Ammon's horn (tissue), 1 donor: ENCODE measurements at places on chromosomes 7 and 10.
A peak's percentile ranks its signal among the peaks of the same experiment; 100 is the strongest.

DNA sequence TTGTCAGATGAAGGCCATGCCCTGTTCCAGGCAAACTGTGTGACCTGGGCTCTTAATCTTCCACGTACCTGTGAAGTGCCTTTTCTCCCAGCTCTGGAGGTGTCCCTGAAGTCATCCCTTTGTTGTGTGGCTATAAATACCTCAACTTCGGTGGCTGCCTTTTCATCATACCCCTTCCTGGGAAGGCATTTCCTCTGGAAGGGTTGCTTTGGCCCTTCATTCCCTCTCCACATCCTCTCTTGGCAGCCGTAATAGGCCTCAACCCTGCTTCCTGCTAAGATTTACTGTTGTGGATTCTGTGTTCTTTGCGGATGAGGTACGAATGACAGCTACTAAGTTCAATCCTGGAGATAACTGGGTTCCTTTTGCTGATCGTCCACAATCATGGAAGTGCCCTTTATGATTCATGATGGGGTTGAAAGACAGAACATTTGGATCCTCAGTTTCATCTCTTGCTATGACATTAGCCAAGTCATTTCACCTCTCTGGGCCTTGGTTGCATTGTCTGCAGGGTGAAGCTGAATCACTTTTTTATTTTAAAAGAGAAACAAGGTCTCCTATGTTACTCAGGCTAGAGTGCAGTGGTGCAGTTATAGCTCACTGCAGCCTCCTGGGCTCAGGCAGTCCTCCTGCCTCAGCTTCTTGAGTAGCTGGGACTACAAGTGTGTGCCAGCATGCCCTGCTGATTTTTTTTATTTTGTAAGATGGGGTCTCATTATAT lies 23.6 kb downstream of the FKBP6 start:
- no peak for DNase-seq

DNA sequence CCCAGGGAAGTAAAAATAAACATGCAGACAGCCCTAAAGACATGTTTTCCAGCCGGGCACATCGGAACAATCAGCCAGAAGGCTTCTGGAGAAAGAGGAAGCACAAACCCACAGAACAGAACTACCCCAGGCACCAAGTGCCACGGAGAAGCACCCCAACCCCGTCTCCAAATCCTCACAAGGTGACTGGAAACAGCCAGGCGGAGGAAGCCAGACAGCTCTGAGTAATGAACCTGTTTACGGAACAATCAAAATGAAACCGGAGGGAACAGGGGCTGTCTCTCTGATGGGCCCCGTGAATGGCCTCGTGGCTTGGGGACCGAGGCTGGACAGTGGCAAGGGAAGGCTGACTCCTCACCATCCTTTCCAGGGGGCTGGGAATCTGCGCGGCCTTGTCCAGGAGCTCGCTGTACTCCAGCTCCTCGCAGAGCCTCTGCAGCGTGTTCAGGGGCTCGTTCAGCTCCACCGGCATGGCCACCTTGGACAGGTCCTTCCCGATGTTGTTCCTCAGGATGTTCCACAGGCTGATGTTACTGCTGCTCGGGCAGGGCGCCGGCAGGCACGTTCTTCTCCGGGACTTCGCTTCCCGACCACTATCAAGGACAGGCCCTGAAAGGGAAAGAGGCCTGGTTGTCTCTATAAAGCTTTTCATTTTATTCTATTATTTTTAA lies 77.0 kb upstream of the GSDME start:
- peak; percentile 72 for DNase-seq

- DNase-seq = no peak
Measured at GRCh38 chr7:7517754-7518153, 17.9 kb downstream of the COL28A1 start.

- DNase-seq = no peak
Measured at GRCh38 chr10:62527019-62527827, 153.1 kb downstream of the ZNF365 start.

DNA sequence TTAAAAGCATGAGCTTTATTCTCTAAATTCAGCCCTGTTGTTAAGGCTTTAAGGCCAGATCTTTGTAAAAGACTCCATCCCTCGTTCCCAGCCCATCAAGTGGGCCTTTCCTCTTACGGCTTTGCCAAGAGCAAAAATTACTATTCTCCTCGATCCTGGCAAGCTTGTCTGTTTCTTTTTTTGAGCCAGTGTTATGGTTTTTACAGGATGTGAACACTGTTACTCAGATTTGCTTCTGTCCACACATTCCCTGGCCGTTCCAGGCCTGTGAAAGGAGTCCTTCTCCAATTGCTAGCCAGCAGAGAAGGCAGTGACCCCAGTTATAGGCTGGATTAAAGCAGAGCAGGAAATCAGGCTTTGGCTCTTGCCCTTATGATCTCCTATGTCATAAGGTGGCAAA lies 47.0 kb upstream of the EPC1 start:
- DNase-seq = no peak

- no peak for DNase-seq
Measured at GRCh38 chr7:145106001-145106400, 270.1 kb upstream of the TPK1 start.

GRCh38 chr10:17488848-17489247 lies 34.5 kb upstream of the ST8SIA6 start:
- DNase-seq = no peak

DNA sequence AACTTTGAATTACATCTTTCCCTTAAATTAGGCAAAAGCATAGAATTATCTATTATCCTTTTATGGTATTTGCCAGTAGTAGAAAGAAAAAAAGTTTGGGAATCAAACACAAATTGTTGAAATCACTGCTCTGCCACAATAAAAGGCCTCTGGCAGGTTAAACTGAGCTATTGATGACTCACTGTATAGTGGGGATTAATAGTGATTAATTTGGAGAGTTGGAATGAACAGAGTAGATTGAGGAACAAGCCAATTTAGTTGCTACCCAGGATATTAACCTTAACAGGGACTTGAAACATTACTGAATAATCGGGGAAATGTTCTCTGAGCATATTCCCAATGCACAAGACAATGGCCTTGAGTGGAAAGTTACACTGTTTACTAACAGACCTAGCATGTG lies 33.1 kb downstream of the MASTL start:
- no peak for DNase-seq

GRCh38 chr7:17421941-17422340 lies 123.5 kb downstream of the AHR start:
- DNase-seq = no peak

DNA sequence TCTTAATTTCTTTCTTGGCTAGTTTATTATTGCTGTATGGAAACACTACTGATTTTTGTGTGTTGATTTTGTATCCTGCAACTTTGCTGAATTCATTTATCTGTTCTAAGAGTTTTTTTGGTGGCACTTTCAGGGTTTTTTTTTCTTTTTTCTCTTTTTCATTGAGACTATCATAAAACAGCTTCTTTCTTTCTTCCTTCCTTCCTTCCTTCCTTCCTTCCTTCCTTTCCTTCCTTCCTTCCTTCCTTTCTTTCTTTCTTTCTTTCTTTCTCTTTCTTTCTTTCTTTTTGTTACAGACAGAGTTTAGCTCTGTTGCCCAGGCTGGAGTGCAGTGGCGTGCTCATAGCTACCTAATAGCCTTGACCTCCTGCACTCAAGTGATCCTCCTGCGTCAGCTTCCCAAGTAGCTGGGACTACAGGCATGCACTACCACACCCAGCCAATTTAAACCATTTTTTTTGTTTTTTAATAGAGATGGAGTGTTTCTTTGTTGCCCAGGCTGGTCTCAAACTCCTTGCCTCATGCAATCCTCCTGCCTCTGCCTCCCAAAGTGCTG lies 72.3 kb downstream of the ZNF503 start:
- DNase-seq = no peak

DNA sequence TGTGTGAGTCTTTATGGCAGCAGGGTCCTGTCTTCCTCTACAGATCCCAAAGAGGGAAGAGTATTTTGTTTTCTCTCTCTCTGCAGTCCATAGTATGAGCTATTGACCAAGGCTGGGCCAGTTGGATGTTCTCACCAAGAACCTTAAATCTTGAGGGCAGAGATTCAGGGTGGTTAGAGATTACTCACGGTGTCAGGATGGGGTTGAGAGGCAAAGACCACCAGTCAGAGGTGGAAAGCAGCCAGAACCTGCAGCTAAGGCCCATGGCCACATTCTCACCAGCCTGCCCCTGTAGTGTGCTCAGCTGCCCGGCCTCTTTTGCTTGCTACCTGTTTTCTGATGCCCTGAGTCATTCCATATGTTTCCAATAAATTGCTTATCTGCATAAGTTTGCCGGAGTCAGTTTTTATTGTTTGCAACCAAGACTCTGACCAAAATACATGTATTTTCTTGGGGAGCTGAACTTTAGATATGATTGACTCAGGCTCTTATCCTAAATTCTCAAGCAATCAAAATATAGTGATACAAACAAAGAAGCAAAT lies 67.0 kb downstream of the MAP3K8 start:
- no peak for DNase-seq

DNA sequence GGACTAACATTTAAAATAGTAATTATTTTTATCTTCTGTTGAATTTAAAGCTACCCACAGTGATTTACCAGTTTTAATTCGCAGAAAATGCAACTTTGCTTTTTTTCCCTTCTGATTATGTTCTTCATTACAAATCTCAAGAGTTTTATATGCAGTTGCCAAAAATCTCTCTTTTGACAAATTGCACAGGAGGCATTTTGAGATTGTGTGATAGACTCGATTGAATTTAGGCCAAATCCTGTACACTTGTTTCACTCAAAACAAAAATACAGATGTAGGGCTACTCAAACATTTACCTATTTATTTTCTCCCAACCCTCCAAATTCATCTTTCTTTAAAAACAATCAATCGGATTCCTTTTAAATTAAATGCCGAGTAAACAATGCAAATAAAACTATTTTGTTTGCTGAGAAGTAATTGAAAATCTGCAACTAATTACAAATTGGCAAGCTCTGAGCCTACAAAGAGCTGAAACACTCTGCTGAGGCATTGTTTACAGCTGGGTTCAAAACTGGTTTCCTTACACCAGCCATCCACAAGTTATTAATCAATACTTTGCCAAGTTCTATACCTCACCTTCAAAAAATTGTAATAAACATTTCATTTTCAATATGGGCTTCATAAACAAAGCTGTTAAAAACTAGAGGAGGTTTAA lies 214.9 kb upstream of the TCF7L2 start:
- DNase-seq = no peak

DNA sequence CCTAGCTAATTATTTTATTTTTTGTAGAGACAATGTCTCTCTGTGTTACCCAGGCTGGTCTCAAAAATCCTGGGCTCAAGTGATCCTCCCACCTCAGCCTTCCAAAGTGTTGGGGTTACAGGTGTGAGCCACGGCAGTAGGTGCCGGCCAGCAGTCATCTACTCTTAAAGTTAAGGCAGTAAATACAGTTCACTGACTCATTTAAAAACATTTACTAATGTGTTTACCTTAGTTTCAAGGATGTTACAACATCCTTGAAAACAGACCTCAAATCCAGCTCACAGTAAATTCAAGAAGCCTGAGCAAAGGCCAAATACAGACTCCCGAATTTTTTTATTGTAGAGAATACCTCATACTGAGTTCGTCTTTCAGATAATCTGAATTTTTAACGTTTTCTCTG lies 29.6 kb upstream of the ABCB4 start:
- DNase-seq = no peak

DNA sequence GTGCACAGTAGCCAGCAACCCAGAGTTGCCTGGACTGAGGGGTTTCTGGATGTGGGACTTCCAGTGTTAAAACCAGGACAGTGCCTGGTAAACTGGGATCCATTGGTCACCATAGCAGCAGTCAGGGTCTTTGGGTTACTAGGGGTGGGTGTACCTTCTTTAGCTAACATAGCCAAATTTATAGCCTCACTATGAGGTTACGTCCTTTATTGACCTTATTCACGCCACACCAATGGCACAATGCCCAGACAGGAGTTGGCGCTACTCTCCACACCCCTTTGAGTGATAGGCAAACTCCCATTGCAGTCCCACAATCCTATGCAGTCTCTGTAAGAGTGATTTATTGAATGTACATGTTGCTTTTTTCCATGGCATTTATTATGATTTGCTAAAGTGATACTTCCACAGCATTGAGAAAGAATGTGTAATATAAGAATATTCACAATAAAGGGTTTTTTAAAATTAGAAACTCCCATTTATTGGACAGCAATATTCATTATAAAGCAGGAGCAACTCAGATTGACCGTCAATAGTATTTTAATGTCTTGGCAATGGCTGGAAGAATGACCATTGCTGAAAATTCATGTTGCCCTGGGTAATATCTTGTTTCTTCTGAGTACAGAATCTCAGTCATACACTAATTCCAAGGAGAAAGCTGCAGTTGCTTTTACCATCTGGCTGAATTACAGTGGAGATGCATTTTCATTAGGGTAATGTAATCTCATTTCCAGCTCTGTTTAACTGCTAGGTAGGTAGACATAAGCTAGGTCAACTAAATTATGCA lies 26.1 kb downstream of the IFIT5 start:
- DNase-seq = no peak

DNA sequence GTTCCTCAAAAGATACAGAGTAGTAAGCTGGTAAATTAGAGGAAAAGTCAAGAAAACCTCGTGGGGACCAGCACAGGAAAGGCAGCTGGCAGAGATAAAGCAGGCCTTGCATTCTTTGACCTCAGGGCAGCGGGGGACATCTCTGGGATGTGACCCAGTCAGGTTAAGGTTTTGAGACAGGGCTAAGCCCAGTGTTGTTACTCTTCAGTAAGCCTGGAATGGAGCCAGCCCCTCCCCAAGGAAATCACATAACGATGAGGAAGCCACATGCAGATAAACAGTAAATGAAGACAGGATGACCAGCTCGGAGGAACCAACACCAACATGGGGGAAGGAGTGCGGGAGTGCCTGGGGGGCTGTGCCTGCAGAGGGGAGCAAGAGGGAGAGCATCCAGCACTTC lies 99.6 kb downstream of the JAZF1 start:
- DNase-seq = no peak

DNA sequence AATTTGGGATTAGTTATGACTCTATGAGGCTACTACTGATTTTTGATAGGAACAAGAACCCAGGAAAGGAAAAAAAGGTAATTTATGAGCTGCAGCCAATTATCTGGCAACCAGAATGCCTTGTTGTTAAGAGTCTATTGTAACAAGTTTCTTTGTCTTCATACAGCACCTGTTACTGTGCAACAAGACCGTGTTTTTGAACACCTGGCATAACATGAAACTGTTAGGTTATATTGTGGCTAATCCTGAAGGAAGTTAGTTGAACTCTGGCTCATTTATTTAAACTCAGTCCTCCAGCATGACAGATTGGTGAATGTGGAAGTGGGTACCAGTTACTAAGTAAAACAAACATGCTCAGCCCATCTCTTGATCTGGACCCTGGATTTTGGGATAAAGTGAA lies 33.0 kb downstream of the RALA start:
- no peak for DNase-seq
